ENCODE measurements at places on chromosomes 6 and 20.

GRCh38 chr6:151502499-151502898 is 8.7 kb downstream of the CCDC170 start:
- peak; percentile 43 for DNase-seq

- no peak for DNase-seq
These were observed 26.1 kb upstream of the HLA-E start for GRCh38 chr6:30463242-30463641.

DNA sequence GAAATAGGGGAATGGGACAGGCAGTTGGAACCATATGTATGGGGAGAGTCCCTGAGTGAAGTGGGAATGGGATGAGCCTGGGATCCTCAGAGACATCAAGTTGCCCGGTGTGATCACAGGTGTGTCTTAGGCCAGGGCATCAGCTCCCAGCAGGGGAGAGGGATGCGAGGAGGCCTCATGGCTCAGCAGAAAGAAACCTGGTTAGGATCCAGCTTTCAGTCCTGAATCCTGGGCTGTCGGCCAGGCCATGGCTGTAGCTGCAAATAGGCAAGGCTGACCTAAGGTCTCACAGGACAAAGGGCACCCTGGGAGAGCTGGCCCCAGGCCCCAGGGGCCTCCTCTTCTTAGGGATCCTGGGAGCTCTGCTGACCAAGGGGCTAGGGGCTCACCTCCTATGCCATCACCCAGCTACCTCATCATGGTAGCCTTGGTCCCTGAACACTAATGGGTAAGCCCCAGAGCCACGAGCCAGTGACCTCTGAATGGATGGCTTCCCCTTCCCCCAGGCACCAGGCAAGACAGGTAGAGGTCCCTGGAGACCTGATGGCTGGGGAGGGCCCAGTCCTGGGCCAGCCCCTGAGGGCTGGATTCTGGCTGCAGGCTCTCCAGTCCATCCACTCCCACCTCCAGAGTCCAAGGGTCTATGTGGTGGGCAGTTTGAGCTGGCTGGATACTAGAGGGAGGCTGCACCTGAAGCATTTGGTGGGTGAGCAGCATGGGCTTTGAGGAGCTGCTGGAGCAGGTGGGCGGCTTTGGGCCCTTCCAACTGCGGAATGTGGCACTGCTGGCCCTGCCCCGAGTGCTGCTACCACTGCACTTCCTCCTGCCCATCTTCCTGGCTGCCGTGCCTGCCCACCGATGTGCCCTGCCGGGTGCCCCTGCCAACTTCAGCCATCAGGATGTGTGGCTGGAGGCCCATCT is at the start of gene SLC22A7:
Gene SLC22A7, plus strand, starts transcription at position 617 of the 921 bp plus-strand sequence. Its CDS starts 99 bp downstream, at position 716.
- DNase-seq, result no peak

DNA sequence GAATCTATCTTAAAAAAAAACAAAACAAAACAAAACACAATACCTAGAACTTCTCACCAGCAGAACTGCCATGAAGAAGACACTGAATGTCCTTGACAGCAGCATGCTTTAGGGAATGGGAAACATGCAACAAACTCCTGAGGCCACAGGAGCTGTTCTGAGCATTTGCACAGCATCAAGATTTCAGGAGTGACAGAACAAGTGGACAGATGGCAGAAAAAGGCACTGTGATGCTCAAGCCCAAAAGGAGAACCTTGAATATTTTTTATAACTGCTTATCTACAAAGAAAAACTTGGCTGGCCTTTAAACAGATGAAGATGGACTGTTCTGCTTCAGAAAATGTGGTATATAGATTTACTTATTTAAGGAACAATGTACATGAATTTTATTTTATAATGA is 158.9 kb downstream of the RALGAPA2 start:
- no peak for DNase-seq

DNA sequence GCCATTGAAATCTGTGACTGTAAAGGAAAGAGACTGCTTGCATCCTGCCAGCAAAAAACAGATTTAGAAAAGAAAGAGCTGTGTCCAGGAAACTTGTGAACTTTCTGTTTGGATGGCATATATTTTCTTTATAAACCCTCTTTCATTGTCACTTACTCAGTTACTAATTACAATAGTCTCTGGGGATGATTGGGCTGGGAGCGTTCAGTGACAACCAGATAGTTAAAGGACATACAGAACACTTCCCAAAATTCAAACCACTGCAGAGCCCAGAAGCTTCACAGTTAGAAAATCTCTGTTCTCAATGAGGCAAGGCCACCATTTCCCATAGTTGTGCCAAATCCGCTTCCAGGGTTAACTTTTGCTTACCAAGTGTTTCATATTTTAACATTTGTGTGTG is 98.6 kb upstream of the TAB2 start:
- no peak for DNase-seq

- DNase-seq, result no peak
These were observed 3.7 kb downstream of the KIF16B start for GRCh38 chr20:16569246-16570153.

DNA sequence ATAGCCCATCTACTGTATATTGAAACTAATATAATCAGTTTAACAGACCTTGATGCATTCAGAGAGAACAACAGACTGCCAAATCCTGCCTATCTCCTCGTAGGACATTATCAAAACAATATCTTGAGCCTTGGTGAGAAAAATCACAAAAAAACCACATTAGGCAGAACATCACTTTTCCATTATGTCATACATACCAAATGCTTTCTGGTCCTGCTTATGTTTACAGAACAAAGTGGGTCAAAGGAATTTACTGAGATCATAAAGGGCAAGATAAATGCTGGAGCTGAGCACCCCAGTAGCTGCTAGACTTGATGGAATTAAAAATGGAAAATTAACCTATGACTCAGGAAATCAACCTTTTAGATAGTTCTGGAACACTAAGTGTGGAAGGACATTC is 195.3 kb upstream of the KCNK16 start:
- DNase-seq, result no peak

- no peak for DNase-seq
These were observed 691 bp downstream of the ATRN start for GRCh38 chr20:3471397-3472021.

DNA sequence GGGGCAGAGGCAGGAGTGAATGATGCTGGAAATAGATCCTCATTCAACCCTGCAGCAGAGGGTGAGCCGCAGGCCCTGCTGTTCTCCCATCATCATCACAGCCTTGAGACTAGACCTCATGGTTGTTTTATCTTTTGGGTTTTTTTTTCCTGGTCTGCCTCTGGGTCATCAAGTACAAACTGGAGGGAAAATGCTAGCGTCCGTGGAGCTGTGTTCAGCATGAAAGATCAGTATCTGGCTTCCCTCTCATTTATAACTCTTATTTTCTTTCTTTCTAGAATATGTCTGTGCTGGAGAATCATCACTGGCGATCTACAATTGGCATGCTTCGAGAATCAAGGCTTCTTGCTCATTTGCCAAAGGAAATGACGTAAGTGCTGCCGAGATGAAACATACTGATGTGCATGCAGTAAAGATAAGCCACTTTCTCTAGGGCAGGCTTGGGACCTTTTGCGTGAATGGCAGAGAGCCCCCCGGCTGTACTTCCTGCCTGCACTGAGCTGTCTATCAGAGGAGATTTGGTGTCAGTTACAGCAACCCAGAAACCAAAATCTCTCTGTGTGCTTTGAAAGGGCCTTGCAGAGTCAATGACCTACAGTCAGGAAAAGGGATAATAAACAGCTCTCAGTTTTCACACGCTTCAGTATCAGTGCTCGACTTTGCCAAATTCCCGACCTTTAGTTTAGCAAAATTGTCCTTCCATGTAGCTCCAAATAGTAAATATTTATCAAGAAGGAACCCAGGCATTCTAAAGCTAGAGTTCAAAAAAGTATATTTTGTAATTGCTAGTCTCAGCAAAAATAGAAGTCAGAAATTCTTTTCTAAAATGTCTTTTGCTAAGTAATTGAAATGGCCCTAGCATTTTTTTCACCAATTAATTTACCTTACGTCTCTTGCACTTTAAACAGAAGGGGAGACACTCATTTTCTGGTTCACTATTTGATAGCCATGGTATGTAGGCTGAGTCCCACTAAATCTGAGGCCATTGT is 76.3 kb downstream of the MTFR2 start:
- no peak for DNase-seq

Data from HS-5 (cell line).